T1000 (cell line): ENCODE measurements at places on chromosomes 16 and 17.
A peak's percentile ranks its signal among the peaks of the same experiment; 100 is the strongest.

DNA sequence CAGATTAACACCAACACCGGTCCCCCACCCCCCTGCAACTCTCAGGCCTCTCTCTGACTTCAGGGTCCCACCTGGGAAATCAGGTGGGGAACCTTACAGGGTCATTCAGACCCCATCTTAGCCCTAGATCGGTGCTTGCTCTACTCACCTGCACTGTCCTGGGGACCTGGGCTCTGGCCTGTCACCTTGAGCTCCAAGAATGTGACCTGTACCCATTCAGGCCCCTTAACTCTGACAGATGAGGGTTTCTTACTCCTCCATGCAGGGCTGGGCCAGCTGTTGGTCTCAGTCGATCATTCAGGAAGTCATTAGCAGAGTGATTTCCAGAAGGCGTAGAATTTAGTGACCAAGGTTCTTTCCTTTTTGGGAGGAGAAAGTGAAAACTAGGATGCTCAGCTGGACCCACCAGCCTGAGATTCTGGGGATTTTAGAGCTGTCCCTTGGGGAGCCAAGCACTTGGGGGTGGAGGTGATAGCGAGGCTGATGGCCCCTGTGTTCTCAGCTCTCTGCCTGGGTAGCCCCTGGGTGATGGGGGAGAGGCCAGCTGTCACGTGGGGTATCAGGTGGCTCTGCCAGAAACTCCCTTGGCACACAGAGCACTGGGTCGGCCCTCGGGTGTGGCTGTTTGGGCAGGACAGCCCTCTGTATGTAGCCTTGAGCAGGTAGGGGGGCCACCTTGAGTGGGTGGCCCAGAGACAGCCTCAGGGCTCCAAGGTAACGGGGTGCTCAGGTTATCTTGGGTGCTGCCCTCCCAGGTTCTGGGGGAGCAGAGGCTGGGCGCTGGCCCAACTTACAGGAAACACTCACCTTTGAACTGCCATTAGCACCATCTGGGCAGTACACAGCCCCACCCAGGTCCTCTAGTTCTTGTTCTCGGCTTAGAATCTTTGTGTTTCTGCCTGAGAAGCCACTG, 724 bp downstream of the MVP start:
- DNase-seq = no peak

DNA sequence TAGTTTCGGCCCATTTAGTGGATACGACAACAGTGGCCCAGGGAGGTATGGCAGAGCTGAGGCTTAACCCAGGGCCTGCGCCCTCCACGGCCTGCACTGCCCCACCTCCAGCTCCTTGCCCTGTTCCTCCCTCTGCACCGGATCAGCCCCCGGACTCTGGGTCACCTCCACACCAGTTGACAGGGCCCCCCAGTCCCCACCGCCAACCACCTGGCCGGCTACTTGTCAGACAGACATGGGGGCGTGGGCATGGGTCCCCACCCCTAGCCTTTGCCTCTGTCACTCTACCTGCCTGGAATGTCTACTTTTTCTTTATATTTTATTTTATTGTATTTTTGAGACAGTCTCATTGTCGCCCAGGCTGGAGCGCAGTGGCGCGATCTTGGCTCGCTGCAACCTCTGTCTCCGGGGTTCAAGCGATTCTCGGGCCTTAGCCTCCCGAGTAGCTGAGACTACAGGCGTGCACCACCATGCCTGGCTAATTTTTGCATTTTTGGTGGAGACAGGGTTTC, 3.0 kb upstream of the ACTG1 start:
- DNase-seq = no peak

DNA sequence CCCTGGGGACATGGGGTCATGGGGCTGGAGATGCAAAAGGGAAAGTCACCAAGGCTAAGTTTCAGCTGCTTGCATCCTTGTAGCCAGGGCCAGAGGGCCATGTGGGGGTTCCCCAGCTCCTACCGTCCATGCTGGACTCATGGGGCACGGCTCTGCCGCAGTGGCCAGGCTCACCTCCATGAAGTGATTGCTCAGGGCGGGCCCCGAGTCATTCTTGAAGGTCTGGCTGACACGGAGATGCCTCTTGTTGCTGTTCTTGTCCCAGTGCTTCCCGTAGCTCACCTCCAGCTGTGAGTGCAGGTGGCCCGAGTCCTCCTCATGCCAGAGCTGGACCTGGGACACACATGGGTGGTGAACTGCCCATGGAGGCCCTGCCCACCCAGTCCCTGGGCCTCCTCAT, 114.5 kb downstream of the RMI2 start:
- no peak for DNase-seq

GRCh38 chr16:50797456-50797855, 55.6 kb downstream of the CYLD start:
- no peak for DNase-seq

GRCh38 chr16:89051521-89052166, 42.0 kb upstream of the ACSF3 start:
- DNase-seq = no peak

DNA sequence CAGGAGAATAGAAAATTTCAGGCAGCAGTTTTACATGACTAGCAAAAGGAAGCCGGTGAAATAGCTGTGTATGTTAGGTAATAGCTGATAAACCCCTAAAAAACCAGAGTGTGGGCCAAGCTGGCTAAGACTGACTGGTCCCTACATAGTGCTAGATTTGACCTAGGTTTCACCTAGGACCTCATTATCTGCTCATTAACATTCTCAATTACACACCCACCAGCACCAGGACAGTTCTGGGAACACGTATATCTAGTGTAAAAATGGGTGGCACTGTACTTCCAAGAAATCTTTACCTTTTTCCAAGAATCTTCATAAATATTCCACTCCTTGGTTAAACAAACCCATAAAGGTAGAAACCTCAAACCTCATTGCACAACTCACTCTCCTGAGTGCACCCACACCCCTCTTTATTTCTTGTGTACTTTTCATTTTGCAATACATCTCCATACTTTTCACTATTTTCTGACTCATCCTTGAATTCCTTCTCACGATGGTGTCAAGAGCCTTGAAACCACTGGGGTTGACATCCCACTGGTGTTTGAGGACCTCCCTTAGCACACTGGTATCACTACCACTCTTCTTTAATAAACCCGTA, 262.7 kb upstream of the KCNJ16 start:
- no peak for DNase-seq

- DNase-seq = no peak
Observed at GRCh38 chr16:75497558-75497957, 2.3 kb upstream of the CHST6 start.

GRCh38 chr16:70758786-70759185, 42.2 kb downstream of the VAC14 start:
- DNase-seq = no peak

DNA sequence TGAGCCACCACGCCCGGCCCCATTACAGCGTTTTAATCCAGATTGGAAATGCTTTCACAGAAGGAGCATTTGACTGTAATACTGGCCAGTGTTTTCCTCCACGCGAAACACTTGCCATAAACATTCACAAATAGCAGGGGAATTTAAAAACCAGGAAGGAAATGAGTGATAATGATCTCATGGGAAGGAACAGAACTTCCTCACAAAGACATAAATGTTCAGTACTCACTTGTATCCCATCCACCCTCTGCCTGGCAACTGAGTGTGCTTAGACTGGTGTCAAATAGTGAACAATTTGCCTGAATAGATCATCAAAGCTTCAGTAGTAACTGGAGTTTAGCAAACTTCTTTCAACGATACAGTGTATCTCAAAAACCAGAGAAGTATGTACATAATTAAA, 54.1 kb downstream of the PSMD12 start:
- DNase-seq = no peak

DNA sequence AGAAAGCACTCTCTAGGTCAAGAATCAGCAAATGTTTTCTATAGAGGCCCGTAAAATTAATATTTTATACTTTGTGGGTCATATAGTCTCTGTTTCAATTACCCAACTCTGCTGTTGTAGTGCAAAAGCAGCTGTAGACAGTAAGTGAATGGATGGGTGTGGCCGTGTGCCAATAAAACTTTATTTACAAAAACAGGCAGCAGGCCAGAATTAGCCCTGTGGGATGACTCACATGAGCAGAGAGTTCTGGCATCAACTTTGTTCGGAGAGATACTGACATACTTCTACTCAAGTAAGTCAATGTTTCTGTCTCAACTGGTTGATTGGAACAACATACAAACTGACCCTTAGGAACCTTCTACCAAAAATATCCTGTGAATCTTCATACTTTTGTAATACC, 616.2 kb downstream of the MAF start:
- DNase-seq = no peak

- DNase-seq = no peak
Observed at GRCh38 chr17:21025451-21025850, 17.4 kb downstream of the USP22 start.

- DNase-seq = no peak
Observed at GRCh38 chr17:29299031-29299430, 5.1 kb upstream of the NUFIP2 start.

- no peak for DNase-seq
Observed at GRCh38 chr17:79936641-79937381, 97.6 kb upstream of the CBX4 start.

DNA sequence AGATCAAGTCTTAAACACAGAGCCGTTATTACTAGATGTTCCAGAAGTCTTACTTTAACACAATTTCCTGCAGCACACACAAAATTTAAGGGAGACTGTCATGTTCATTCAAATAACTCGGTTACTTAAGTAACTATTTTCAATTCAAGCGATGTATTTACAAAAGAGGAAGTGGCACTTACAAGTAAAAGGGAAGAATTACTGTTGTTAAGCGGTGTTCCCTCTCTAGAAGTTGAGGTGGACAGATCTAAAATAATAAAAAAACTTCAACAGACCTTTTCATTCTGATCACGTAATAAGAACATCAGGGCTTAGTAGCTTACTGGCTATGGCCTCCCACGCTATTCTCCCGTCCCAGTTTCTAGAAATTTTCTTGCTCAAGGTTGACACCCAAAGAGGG, 26.2 kb upstream of the TXNDC11 start:
- no peak for DNase-seq

GRCh38 chr17:36921095-36921851, 16.0 kb upstream of the LHX1 start:
- DNase-seq = no peak

DNA sequence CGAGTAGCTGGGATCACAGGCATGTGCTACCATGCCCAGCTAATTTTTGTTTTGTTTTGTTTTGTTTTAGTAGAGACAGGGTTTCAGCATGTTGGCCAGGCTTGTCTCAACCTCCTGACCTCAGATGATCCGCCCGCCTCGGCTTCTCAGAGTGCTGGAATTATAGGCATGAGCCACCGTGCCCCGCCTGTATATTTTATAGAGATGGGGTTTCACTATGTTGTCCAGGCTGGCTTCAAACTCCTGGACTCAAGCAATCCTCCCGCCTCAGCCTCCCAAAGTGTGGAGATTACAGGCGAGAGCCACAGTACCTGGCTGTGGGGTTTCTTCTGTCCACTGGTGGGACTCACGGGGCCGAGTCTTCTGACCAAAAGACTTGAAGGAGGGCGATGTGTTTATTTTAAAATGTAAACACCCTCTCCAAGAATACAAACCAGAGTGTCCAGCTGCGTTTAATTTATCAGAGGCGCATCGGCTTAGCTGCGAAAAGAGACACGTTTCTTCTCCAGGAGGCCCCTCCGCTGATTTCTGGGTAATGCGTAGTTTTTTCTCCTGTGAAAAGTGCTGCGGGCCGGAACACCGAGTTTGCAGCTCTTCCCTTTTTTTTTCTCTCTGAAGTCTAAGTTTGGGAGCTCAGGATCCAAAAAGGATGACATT, 86.9 kb upstream of the CIBAR2 start:
- DNase-seq = no peak

DNA sequence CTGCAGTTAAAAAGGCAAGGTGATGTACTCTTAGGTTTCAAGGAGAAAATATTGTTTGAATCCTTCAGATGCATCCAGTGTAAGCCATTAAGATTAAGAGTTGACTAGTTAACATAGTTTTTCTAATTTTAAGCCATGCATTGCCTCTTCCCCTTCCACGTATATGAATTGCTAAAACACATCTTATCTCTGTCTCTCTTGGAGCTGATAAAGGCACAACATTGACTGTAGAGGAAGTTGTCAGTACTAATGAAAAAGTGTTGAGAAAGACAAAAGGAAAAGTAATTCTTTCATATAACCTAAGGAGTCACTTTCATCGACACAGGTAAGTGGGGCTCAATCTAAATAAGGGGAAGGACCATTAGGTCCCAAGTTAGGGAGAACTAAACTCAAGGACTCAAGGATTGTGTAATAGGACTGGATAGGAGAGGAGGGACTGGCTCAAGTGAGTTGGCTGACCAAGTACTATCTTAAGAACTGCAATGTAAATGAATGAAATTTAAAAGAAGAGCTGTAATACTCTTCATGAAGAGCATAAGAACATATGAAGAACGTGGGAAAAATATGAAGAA, 55.6 kb downstream of the GRB7 start:
- no peak for DNase-seq

- DNase-seq = peak; percentile 8
Observed at GRCh38 chr16:80931801-80932707, 74.6 kb downstream of the CMC2 start.

- no peak for DNase-seq
Observed at GRCh38 chr16:2083876-2084780, 36.3 kb downstream of the TSC2 start.

GRCh38 chr17:44844390-44844830, 3.3 kb upstream of the HIGD1B start:
- DNase-seq = no peak

GRCh38 chr16:31134625-31135534, 647 bp downstream of the PRSS8 start:
- no peak for DNase-seq

DNA sequence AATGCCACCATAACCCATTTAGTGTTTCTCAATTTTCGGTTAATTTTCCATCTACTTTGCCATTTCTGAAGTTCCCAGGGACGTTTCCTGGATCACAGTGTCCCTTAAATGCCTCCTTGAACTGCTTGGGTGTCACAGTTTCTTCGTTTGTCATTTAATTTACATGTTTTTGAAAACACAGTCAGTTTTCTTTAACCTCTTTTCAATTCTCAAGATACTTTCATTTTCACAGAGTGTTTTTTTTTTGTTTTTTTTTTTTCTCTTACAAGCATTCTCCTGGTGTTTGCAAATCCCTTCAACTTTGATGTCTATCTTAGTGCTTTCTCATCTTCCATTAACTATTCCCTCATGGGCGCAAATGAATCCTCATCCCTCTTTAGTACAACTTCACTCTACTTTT, 283.7 kb downstream of the GRIN2A start:
- no peak for DNase-seq

GRCh38 chr16:3767333-3767986, 50.1 kb upstream of the TRAP1 start:
- DNase-seq = no peak

GRCh38 chr17:81412490-81413093, 17.3 kb downstream of the BAHCC1 start:
- no peak for DNase-seq

- no peak for DNase-seq
Observed at GRCh38 chr16:72959301-72959996, 88.5 kb downstream of the ZFHX3 start.

GRCh38 chr17:58344791-58345157, 7.2 kb downstream of the SUPT4H1 start:
- no peak for DNase-seq
